AG09309 (cell line): ENCODE measurements at places on chromosomes 1 and 21.

DNA sequence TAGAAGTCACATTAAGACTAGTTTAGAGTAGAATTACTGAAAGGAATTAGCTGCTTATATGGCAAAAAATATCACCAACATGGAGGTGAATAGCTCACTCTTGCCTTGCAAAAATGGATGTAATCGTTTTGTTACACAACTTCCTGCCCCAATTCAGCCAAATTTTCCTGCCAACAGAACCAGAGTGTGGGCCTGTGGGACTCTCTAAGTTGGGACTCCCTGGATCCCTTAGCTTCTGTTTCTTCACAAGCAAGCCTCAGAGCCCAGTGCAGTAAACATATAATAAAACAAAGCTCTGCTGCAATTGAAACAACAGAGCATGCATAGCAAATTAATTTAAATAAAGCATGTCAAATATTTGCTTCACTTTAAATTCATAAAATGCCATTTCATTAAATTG lies 232.5 kb downstream of the TNR start:
- DNase-seq = no peak

DNA sequence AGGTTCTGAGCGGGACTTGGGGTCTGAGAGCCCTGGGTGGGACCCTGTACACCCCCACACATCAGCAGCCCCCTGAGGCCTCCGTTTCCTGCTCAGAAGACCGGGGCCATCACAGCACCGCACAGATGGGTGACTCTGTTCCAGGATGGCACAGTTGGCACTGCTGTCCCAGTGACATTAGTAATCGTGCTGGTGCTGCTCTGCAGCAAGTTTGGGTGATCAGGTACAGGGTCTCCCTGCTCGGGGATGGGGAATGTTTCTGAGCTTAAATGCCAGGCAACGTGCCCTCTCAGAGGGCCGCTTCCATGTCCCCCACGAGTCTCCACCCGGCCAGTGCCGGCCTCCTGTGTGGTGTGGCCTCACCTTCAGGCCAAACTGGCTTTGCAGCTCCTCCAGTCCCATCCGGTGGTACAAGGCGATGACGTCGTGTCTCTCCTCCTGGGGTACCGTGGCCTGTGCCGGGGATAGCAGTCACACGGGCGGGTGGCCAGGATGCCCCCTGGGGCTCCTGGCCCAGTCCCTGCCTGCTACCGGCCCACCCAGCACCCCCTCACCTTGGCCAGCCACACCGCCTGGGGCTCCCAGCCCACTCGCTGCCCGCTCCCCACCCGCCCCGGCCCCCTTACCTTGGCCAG lies 17.1 kb downstream of the PRXL2B start:
- DNase-seq = no peak

DNA sequence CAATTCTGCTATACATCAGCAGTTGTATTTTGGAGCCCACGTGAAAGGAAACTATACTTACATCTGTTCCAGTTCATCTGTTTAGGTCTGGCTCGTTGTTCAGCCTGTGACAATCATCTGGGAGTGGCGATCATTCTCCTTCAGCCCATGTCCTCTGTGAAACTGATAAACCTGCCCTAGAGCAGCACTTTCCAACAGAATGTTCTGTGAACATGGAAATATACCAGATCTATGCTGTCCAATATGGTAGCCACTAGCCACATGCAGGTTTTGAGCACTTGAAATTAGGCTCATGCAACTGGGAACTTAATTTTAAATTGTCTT lies 24.5 kb upstream of the COQ8A start:
- DNase-seq = no peak

DNA sequence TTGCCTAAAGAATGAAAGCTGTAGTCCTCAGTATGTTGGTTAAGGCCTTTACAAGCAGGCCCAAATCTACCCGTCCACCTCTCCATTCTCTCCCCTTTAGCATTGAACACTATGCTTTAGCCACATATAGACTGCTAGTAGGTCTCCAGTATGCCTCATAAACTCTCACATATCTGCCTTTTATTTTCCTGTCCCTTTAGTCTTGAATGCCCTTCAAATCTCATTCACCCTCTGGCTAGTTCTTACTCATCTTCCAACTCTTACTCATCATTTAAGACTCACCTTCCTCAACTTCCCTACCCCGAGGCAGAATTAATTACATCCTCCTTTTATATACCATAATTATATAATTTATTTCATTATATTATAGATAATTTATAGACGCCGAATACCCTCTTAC lies 78.7 kb upstream of the TSPAN2 start:
- DNase-seq = no peak

GRCh38 chr21:35976929-35977328 lies 83.4 kb downstream of the SETD4 start:
- no peak for DNase-seq
